ENCODE measurements at places on chromosomes 3 and 15. TPM values are rescaled to one million over a fixed set of nuclear protein-coding genes. Genes with fewer than 3 reads are reported as not detected.

DNA sequence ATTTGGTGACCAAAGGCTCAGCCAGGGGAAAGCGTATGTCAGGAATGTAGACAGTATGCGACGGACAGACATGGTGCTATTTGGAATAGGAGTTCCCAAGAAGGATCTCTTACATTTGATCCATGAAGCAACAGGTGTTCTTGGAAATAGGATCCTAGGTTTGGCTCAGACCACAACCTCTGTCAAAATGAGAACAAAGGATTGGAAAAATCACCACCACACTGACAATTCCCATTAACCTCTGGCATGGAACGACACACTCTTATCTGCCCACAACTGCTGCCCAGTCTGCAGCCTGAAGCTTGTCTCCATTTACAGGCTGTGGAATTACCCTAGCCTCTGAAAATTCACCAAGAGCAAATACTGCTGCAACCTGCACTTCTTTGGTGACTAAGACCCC, 33.6 kb upstream of the LRRN1 start:
- H3K4me1 ChIP-seq, result no peaks in the 10 kb centered on the region
- H3K27me3 ChIP-seq, result peaks cover 3% of the 10 kb centered on the region
- no peak for DNase-seq
- no peak overlapping the region for H3K4me3 ChIP-seq

DNA sequence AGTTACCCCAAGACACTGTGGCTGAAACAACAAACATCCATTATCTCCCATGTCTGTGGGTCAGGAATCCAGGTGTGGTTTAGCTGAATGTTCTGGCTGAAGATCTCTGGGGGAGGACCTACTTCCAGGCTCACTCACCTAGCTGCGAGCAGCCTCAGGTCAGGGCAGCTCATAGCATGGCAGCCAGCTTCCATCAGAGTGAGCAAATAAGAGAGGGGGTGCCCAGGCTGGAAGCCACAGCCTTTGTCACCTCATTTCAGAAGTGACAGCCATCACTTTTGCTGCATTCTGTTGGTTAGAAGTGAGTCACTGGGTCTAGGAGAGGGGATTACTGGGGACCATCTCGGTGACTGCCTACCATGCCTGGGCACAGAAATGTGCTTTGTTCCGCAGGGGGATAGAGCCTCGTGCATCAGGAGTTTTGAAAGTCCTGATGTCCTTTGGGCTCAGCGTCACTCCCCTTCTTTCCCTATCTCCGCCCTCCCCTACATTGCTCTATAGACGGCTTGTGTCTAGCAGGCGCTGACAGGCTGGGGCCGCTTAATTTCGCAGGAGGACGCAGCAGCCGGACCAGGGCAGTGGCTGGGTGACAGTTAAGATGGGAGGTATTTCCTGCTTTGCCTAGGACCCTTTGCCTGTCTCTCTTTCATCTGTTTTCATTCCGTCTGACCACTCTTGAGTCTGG, 25.4 kb downstream of the TGM4 start:
- H3K4me1 ChIP-seq, result no peaks in the 10 kb centered on the region
- no peak for DNase-seq
- H3K27ac ChIP-seq, result no peak overlapping the region
- no peaks in the 10 kb centered on the region for H3K36me3 ChIP-seq
- H3K27me3 ChIP-seq, result peaks cover 2% of the 10 kb centered on the region
- no peak overlapping the region for H3K4me3 ChIP-seq

GRCh38 chr3:56251343-56251945, 216.8 kb downstream of the ERC2 start:
- H3K27ac ChIP-seq, result no peak overlapping the region
- H3K36me3 ChIP-seq, result no peaks in the 10 kb centered on the region
- peaks cover 2% of the 10 kb centered on the region for H3K27me3 ChIP-seq
- no peak for DNase-seq
- no peaks in the 10 kb centered on the region for H3K4me1 ChIP-seq

DNA sequence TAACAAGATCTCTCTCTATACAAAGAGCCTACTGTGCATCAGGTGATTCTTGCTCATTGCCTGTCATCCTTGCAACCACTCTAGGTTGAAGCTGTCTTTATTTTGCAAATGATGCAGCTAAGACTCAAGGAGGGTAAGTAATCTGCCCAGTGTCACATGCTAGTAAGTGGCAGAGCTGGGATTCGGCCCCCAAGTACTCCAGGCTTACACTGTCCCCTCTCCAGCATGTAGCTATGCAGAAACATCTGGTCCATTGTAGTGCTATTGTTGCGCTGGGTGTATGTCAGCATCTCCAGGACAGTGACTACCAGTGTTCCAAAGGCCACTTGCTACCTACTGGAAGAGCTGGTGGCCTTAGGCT, 248.9 kb downstream of the SLCO3A1 start:
- peaks cover 44% of the 10 kb centered on the region for H3K4me1 ChIP-seq
- peaks cover 12% of the 10 kb centered on the region for H3K36me3 ChIP-seq
- H3K27me3 ChIP-seq, result peaks cover 1% of the 10 kb centered on the region

DNA sequence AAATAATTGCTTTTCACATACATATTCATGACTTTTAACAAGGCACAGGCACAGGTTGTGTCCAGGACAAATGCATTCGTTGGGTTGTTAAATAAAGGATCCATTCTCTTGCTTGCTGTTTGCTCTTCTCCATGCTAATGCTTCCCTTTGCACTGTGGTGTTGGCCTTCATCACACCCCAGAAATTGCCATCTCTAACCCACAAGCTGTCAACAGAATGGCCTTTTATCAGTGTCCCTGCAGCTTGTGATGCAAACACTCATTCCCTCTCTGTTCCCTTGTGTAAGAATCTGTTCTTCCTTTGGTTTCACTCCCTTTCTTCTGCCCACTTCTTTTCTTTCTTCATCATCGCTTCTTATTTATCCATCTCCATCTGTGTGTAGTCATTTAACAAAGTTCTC, 72.2 kb downstream of the SLC7A14 start:
- no peak for DNase-seq
- H3K27ac ChIP-seq, result no peak overlapping the region
- no peak overlapping the region for H3K4me3 ChIP-seq
- H3K36me3 ChIP-seq, result no peaks in the 10 kb centered on the region
- peaks cover 14% of the 10 kb centered on the region for H3K27me3 ChIP-seq

GRCh38 chr3:97684490-97684889, 80.1 kb upstream of the ARL6 start:
- DNase-seq, result no peak
- H3K27ac ChIP-seq, result no peak overlapping the region
- no peaks in the 10 kb centered on the region for H3K36me3 ChIP-seq
- H3K4me1 ChIP-seq, result no peaks in the 10 kb centered on the region
- H3K4me3 ChIP-seq, result no peak overlapping the region
- H3K27me3 ChIP-seq, result no peaks in the 10 kb centered on the region

GRCh38 chr15:30859091-30859874, 44.4 kb upstream of the FAN1 start:
- peak; percentile 0 for DNase-seq
- H3K4me1 ChIP-seq, result no peaks in the 10 kb centered on the region
- H3K27ac ChIP-seq, result no peak overlapping the region
- no peaks in the 10 kb centered on the region for H3K36me3 ChIP-seq

GRCh38 chr3:46538803-46539442, 27.2 kb downstream of the LRRC2 start:
- no peaks in the 10 kb centered on the region for H3K36me3 ChIP-seq
- peak overlapping the region; percentile 94 for H3K27ac ChIP-seq
- H3K4me3 ChIP-seq, result peak overlapping the region; percentile 84
- peaks cover 26% of the 10 kb centered on the region for H3K4me1 ChIP-seq
- peak; percentile 82 for DNase-seq

PLSCR2 gene
- polyA plus RNA-seq, result not detected

GRCh38 chr3:182803596-182803995, 10.3 kb downstream of the ATP11B start:
- H3K4me3 ChIP-seq, result no peak overlapping the region
- H3K27ac ChIP-seq, result peak overlapping the region; percentile 14
- no peak for DNase-seq
- peaks cover 86% of the 10 kb centered on the region for H3K4me1 ChIP-seq

DNA sequence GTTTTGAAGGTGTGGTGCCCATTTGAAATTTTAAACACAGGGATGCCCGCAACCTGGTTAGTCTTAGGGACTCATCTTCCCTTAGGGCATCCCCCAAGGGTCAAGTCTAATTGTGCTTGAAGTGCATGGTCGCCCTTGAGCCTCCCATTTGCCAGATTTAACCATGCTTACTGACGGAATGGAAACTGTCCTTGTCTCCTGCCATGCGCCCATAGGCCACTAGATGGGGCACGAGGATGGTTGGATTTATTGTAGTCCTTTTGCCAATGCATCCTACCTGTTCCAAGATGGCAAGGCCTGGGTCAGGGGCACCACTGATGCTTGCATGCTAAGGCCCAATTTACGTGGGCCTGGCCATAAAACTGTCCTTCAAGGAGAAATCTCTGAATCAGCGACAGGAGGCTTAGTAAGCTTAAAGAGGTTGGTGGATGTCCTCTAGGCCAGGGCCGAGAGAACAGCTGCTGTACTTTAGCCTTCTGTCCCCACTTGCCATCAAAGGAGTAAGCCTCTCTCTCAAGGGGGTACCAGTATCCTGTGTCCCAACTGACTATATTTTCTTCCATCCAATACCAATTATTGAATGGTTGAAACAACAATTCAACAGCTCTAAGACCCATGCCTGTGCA, 355.4 kb downstream of the OTOL1 start:
- DNase-seq, result no peak
- H3K4me1 ChIP-seq, result no peaks in the 10 kb centered on the region
- no peak overlapping the region for H3K4me3 ChIP-seq

GRCh38 chr15:68229386-68230156, at the start of gene CLN6:
CLN6 (minus strand) TSS chr15:68229728; CDS start chr15:68229584, 144 bp downstream.
- peaks cover 32% of the 10 kb centered on the region for H3K4me1 ChIP-seq
- peak within 1 kb of the TSS; percentile 95 for H3K4me3 ChIP-seq
- H3K27ac ChIP-seq, result peak within 1 kb of the TSS; percentile 81
- H3K36me3 ChIP-seq, result no peaks in the 10 kb centered on the region

TYRO3 gene
- 0.95 TPM for polyA plus RNA-seq

DNA sequence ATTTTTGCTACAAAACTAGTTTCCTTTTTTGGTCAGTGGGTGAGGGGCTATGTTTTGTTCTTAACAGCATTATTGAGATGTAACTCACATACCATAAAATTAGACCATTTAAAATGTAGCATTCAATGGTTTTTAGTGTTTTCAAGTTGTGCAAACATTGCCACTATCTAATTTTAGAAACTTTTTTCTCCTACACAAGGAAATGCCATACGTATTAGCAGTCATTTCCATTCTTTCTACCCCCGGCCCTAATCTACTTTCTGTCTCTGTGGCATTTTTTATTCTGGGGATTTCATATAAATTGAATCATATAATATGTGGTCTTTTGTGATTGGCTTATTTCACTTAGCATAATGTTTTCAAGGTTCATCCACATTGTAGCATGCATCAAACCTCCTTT, 55.0 kb upstream of the TIPARP start:
- no peaks in the 10 kb centered on the region for H3K4me1 ChIP-seq
- no peak overlapping the region for H3K27ac ChIP-seq
- H3K27me3 ChIP-seq, result no peaks in the 10 kb centered on the region
- H3K36me3 ChIP-seq, result no peaks in the 10 kb centered on the region
- DNase-seq, result no peak

DNA sequence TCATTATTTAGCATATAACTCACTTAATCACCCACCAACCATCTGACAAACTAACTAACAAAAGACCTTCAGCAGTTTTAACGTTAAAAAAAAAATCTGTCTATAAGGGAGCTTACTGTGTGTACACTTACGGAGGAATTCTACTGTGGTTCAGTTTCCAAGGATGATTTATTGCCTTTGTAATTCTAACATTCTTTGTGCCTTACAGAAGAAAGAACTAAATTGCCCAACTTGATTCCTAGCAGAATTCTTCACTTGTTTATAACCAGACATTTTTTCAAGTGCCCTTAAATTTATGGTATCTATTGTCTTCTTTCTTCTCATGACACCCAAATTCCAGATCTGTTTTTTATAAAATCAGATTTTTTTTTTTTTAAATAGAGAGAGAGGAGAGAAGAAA, 119.7 kb upstream of the IGSF10 start:
- H3K27me3 ChIP-seq, result no peaks in the 10 kb centered on the region
- DNase-seq, result no peak
- H3K36me3 ChIP-seq, result no peaks in the 10 kb centered on the region
- H3K4me1 ChIP-seq, result no peaks in the 10 kb centered on the region
- no peak overlapping the region for H3K4me3 ChIP-seq

DNA sequence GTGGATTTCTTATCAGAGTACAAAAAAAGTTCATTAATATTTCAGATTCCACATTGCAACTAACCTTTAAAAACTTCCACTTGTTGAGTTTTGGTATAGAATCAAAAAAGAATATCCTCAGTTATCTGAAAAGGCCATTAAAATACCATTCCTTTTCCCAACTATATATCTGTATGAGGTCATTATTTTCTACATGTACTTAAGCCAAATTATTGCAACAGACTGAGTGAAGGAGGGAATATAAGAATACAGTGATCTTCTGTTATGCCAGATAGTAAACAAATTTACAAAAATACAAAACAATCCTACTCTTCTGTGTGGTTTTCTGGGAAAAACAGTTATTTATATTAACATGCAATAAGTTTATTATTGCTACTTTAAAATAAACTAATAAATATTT, 5.7 kb upstream of the GANC start:
- H3K4me1 ChIP-seq, result peaks cover 21% of the 10 kb centered on the region
- peaks cover 19% of the 10 kb centered on the region for H3K36me3 ChIP-seq
- no peak overlapping the region for H3K27ac ChIP-seq
- DNase-seq, result no peak
- H3K4me3 ChIP-seq, result no peak overlapping the region
- peaks cover 2% of the 10 kb centered on the region for H3K27me3 ChIP-seq

DUOX2 gene
- polyA plus RNA-seq, result not detected

EHHADH gene
- 0.22 TPM for polyA plus RNA-seq

DNA sequence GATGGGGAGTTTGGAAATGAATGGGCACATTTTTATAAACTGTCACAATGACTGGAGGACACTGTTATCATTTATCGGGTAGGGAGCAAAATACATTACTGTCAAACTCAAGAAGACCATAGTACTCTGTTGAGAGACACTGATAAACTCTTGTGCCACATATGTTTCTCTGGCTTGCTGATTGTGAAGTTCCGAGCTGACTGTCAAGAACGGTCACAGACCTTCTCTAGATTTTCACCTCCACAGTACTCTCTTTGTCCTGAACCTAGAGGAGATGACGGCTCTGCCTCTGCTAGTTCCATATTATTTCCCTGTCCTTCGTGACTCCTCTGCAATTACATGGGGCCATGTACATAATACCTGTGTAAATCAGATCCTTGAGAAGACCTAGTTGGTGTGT, 451.9 kb downstream of the LPP start:
- no peaks in the 10 kb centered on the region for H3K27me3 ChIP-seq
- H3K4me1 ChIP-seq, result no peaks in the 10 kb centered on the region
- DNase-seq, result no peak
- H3K36me3 ChIP-seq, result peaks cover 28% of the 10 kb centered on the region
- H3K4me3 ChIP-seq, result no peak overlapping the region

C3orf85 gene
- polyA plus RNA-seq, result not detected

DNA sequence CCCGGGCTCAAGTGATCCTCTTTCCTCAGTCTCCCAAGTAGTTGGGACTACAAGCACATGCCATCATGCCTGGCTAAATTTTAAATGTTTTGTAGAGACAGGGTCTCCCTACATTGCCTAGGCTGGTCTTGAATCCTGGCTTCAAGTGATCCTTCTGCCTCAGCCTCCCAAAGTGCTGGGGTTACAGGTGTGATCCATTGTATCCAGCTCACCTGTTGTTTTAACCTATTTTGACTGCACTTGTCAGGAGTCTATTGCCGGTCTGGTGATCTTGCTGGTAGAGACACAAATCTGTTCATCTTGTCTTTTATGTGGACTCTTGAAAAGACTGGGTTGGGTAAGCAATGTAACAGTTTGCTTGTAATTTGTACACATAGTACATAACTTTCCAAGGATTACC, 7.9 kb downstream of the IREB2 start:
- H3K4me3 ChIP-seq, result no peak overlapping the region
- H3K4me1 ChIP-seq, result peaks cover 64% of the 10 kb centered on the region
- no peak for DNase-seq
- no peak overlapping the region for H3K27ac ChIP-seq
- peaks cover 16% of the 10 kb centered on the region for H3K36me3 ChIP-seq
- no peaks in the 10 kb centered on the region for H3K27me3 ChIP-seq

Measured in immature natural killer cell (primary cell).